ENCODE measurements at places on chromosomes 6 and 20.

- no peak for DNase-seq
Measured at GRCh38 chr20:32544893-32545840, 40.0 kb downstream of the NOL4L start.

- no peak for DNase-seq
Measured at GRCh38 chr6:44681761-44682160, 294.3 kb downstream of the CDC5L start.

DNA sequence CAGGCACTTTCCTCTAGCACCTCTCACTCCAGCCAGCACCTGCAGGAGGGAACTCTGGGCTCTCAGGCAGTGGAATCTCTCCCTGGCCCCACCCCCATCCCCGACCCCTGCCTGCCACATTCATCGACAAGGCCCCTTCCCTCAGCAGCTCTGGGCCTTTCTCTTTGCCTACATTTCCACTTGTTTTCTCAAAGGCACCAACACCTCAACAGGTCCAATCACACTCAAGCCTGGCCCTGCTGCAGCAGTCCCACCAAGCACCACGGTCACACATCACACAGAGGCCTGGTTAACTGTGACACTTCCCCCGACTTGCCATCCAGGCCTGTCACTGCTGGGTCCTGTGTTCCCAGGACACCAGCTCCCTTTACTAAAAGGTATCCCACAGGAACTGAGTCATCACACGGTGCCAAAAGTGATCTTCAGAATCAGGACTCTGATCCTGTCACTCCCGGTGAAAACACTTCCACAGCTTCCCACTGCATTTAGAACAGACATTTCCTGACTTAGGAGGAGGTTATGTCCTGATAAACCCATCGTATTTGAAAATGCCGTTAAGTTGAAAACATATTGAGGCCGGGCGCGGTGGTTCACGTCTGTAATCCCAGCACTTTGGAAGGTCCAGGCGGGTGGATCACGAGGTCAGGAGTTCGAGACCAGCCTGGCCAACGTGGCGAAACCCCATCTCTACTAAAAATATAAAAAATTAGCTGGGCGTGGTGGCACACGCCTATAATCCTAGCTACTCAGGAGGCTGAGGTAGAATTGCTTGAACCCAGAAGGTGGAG lies 54.9 kb downstream of the MYH7B start:
- no peak for DNase-seq

DNA sequence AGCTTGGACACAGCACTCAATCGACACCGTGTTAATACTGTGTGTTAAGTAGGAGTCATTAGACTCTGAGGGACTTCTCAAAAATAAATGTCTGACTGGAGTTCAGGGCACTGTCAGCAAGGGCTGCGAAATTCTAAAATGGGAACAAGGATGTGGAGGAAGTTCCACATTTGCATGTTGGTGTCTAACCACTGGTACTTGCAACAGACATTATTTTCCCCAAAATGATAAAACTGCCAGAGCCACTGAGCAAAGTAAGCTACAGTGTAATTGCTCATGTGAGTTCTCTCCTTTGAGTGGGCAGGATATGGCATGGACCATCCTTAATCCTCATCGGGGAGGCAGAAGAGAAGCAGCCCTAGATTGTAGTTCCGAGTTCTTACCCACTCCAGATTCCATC lies 215.9 kb downstream of the SLC24A3 start:
- DNase-seq = no peak

DNA sequence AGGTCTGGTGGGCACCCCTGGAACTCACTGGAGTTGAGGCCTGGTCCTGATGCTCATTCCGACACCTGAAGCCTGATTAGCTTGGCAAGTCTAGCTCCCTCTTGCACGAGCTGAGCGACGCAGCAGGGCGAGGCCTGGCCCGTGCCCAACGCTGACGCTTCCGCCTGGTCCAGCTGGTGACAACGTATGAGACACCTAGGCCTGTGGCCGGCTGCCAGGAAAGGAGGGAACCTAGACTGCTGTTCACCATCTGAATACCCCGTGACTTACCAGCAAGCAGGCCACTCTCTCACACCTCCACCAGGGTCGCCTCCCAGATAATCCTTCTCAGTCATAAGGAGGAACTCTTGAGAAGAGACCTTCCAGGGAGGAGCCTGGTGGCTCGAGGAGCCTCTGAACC lies 24.5 kb downstream of the YTHDF1 start:
- DNase-seq = no peak

DNA sequence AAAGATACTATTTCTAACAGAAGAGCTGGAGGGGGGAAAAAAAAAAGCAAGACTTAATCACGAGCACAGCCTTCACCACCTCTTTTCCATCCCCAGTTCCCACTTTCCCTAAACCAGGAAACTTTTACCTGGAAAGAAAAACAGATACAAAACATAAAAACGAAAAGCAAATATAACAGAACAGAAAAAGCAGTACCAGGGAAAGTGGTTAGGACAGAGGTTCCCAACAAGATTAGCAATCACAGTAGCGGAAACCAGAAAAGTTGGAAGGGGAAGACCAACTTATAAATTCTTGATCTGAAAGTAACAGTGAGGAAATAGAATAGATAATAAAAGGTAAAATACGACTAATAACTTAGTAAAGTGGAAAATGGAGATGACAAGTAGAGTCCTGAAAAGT lies 1.2 kb downstream of the DDX39B start:
- no peak for DNase-seq

DNA sequence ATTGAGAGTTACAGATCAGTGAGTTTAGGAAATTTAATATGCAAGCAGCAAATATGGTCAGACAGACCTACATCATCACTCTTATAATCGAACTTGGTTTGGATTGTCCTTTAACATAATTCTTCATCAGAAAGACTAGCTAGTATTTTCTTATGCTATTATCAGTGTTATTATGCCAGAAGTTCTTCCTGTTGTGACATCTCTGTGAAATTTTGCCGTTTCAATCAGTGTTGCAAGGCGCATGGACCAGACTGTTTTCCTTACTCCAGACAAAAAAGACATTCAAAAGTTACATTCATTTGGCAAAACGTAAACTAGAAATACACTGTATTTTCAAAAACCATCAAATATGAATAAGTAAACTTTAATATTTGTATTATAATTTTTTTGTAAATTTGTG lies 5.7 kb upstream of the TENT5A start:
- DNase-seq = no peak

GRCh38 chr6:17820055-17820454 lies 113.3 kb upstream of the NUP153 start:
- DNase-seq = no peak

DNA sequence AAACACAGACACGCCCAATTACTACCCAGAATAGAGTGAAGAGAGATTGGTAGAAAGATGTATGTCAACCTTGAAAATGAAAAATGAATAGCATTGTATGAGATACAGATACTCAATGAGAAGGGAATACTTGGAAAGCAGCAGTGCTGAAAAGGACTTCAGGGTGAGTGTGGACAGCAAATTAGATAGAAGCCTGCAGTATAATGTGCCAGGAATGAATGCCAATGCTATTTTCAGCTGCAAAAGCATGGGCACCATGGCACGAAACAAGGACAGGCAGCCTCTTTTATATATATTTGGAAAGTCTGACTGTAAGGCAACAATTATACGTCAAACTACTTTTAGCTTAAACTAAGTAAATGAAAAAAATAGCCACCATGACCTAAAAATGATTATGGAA lies 118.2 kb downstream of the PTCHD4 start:
- DNase-seq = no peak

- DNase-seq = no peak
Measured at GRCh38 chr6:97717086-97717485, 434.1 kb upstream of the MMS22L start.

- DNase-seq = no peak
Measured at GRCh38 chr20:58623579-58624473, 27.3 kb upstream of the STX16 start.

DNA sequence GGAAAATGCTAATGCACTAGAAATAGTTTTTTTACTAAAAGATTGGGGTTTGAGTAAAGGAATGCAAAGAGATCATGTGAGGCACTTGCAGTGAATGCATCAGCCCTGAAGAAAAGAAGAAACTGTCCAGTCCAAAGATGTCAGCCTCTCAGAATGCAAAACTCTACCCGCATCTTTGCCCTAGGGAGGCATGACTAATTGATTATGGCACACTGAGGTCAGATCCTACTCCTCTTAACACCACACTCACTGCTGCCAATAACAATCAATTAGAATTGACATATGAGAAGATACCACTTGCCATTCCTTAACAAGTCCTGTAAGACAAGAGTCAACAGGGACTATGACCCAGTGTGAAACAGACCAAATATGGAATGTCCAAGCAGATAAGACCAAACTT lies 262.3 kb upstream of the PLN start:
- DNase-seq = no peak
